Stimulated activated CD4-positive, alpha-beta T cell treated with anti-CD3 and anti-CD28 coated beads, Interleukin-1b, Interleukin-23, amount 100 ng/mL, for 4 hours (primary cell): ENCODE measurements at places on chromosomes 2 and 18.

DNA sequence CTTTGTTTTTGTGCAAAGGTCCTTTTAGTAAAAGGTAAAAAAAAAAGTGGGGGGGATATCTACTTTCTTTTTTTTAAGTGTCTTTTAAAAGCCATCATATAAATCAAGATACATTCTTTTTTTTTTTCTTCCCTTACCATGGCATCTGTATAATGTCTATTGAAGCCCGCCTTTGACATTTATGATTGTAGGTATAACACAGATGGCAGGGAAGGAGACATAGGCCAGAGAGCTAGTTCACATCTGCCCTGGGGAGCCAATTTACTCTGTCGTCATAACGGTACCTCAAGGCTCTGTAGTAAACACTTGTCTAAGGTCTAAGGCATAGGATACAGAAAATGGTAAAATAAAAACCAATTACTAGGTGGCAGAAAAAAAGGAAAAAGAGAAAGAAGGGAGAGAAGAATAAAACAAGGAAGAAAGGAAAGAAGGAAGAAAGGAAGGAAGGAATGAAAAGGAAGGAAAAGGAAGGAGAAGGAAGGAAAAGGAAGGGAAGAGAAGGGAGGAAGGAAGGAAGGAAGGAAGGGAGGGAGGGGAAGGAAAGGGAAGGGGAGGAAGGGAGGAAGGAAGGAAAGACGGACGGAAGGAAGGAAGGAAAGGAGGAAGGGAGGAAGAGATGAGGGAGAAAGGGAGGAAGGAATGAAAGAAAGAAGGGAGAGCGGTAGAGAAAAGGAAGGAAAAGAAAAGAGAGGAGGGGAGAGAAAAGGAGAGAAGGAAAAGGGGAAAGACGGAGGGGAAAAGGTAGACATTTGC, 343.5 kb downstream of the RBM43 start:
- no peak for DNase-seq

DNA sequence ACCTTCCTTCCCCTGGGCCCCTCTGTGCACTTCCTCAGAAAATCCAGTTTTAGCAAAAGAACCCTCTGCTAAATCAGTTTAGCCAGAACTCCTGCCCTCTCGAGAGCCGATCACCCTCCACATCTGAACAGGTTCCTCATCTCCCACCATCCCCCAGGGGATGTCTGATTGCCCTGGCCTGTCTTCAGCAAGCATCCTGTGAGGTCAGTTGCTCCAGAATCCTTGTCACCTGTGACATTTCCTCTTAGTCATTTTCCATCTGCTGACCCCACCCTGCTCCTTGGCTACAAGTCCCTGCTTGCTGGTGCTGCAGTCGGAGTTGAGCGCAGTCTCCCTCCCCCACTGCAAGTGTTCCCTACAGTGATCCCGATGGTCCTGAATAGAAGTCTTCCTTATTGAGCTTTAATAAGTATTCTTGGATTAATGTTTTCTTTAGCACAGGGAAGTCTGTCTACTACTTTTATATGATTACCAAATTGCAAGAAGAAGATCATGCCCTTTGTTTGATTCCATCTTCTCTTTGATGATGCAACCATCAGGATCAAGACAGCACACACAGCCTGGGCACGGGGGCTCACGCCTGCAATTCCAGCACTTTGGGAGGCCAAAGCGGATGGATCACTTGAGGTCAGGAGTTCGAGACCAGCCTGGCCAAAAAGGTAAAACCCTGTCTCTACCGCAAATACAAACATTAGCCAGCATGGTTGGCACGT, 30.9 kb upstream of the UBE2F start:
- DNase-seq = no peak

DNA sequence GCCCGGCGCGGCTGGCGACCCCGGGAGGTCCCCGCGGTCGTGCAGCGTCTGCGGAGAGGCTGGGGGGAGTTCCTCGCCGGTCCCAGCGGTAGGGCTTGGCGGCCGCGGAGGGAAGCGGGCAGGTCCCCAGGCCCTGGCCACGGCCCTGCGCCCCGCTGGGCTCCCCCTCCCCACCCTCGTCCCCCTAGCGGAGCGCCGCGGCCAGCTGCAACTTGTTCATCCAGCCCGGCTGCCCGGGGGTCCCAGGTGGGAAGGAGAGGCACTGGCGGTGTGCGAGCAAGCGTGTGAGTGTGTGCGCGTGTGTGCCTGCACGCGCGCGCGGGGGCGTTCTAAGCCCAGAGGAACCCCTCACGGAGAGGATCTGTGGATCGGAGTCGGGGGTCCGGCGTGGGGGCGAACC, 1.3 kb downstream of the PTPRM start:
- no peak for DNase-seq

- no peak for DNase-seq
Observed at GRCh38 chr2:36489281-36489680, 108.7 kb downstream of the FEZ2 start.

GRCh38 chr2:238389988-238390589, 36.6 kb upstream of the ASB1 start:
- DNase-seq = no peak

DNA sequence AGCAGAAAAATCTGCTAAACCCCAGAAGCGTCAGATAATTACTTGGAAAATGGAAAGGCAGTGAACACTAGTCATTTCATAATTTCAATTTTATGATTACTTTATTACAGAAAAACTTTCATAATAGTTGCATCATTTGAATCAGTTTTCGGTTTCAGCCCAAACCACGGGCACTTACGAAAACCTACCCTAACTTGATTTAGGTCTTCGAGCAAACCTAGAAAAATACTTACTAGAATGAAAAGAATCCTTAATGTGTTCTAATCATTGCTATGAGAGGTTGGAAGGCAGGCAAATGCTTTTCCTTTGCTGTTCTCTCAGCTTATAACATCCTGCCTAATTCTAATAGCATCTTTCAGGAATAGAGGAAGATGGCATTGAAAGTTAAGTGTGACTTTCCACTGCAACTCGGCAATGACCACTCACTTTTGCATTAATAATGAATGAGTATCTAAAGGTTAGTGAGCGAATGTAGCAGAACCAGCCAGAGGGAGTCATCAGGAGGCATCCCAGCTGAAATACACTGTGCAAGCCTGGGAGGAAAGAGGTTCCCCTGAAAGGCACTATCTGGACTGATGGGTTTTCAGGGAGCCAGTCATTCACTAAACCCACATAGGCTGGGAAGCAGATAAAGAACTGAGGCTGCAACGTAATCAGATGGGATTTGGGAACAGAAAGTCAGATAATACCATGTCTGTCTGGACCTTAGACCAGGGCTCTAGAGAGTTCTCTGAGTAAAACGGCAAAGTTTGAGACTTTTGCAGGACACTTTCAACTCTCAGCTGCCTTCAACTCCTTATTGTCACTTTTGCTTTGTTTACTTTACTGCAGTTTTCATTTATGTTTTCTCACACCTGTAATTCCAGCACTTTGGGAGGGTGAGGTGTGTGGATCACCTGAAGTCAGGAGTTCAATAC, 520.8 kb downstream of the RNF144A start:
- DNase-seq = no peak

DNA sequence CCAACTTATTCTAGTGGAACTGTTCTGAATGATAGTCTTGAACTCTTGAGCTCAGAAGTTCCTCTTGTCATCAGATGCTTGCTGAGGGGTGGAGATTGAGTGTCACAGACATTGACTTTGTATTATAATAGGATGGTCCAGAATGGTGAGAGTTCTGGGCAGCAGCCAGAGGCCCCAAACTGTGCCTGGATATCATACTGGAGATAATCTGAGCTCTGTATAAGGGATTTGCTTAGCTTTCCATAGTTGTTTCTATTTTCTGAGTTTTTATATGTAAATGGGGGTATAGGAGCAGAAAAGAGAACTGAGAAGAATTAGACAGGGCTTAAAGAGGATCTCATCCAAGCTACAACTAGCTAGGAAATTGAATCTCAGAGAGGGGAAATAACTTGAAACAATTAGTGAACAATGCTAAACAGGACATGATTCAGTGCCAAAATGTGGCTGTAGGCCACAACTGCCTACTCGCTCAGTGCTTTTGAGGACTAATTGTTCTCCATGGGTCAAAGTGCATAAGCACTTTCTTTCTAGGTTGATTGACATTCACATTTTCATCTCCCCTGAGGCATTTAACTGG, 10.1 kb upstream of the LCLAT1 start:
- no peak for DNase-seq

- no peak for DNase-seq
Observed at GRCh38 chr2:207734264-207734635, 22.8 kb downstream of the CCNYL1 start.

DNA sequence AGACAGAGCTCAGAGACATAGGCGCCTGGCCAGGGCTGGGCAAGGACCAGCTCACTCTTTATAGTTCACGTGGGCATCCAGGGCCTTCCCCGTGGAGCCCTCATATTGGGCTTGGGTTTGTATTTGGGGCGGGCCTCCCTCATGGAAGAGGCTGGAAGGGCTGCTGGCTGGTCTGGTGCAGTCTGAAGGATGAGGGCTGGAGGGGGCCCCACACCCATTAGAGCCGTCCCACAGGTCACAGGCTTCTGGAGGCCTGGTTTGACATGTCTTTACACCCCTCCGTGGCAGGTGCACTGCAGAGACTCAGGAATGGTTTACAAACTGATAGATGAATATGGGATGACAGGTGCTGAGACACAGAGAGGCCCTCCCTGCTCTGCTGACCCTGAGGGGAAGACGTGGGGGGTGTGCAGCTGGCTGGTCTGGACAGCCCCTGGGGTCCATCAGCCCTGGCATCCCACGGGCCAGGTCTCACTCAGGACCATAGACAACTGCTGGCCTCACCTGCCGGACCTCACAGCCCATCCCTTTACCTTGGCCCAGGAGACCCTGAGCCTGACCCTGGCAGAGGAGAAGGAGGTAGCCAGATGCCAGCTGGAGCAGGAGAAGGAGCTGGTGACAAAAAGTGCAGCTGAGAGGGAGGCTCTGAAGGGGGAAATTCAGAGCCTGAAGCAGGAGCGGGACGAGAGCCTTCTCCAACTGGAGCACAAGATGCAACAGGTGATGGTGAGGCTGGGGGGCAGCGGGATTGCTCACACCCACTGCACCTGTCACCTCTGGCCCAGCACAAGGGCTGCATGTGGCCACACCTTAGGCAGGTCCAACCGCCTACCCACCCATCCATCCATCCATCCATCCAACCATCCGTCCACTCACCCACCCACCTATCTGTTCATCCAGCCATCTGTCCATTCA, 43.9 kb downstream of the CROCC2 start:
- DNase-seq = no peak

GRCh38 chr2:127695491-127696472, 5.5 kb upstream of the SFT2D3 start:
- no peak for DNase-seq

- no peak for DNase-seq
Observed at GRCh38 chr2:24909555-24910177, 10.4 kb downstream of the ADCY3 start.

DNA sequence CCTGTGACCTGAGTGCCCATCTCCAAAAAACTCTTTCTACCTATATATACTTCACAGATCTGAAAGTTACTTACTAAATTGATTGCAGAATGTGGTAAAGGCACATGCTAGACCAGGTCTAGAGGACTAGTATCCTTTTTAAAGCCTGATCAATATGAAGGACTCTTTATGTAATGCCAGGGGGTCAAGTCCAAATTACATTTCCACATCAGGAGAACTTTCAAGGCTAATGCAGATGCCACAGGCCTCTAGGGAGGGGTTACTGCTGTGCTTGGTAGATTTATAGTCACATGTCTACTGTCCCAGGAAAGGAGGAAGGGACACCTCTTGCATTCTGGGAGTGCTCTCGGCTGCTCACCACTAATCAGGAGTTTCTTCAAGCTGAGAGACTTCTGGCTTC, 118.4 kb upstream of the NOSTRIN start:
- DNase-seq = no peak

GRCh38 chr18:58451972-58452334, 176.9 kb downstream of the ALPK2 start:
- no peak for DNase-seq

DNA sequence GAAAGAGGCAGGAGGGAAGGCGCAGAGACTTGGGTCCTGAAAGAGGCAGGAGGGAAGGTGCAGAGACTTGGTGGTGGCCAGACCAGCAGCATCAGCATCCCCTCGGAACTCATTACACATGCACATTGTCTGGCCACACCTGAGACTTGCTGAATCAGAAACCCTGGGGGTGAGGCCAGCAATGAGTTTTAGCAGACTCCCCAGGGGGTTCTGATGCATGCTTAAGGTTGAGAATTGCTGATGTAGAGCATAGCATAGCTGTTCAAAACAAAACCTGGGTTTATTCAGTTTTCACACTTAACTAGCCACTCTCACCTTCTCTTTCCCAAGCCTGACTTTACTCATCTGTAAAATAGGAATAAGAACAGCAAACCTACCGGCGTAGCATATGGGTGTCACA, 122.9 kb downstream of the MRO start:
- DNase-seq = no peak

- DNase-seq = no peak
Observed at GRCh38 chr2:215760557-215760956, 252.8 kb downstream of the MREG start.

DNA sequence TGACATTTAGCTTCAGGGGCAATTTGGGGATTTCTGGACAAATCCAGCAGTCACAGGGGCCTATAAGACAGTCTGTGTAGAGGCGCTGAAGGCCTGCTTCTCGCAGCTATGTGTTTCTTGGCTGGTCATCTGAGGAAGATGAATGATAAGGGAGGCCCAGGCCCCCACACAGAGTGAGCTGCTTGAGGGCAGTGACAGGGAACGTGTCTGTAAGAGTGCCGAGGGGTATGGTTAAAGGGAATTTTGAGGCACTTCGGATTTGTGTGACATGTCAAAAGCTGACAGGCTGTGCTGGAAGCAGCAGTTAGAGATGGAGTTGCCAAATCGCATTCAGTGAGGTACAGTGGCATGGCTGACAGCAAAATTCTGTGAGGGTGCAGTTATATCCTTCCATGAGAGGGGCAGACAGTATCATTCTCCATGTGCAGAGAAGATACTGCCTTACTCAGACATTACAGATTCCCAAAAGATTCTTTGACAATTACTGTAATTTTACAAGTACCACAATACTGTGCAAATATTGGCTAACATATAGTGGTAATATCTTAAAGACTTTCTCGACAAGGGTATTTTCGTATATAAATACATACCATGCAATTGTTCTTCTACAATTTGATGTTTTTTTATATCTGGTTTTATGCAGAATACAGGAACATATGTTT, 74.0 kb downstream of the CERS6 start:
- no peak for DNase-seq

GRCh38 chr2:187390891-187391290, 57.2 kb downstream of the CALCRL start:
- no peak for DNase-seq

DNA sequence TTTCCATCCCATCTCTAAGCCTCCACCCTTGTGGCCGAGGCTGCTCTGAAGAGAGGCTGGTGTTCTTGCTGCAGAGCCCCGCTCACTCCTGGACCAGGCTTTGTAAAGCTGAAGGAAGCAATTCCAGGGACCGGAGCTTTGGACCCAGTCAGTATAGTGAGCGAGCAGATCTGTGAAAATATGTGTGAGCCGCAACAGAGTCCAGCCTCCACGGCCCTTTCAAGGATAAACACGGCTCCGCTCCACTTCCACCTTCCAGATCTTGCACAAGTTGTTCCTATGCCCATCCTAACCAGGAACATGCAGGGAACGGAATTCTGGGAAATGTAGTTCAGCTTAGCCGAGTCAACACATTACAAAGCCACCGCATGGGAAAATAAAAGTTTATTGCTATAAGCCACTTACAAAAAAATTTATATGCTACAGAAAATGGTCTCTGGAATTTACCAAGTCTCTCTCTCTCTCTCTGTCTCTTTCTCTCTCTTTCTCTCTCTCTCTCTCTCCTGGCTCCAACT, 151.7 kb upstream of the ZNF521 start:
- DNase-seq = no peak

- no peak for DNase-seq
Observed at GRCh38 chr18:51135795-51136194, 61.7 kb downstream of the MEX3C start.
